ENCODE measurements at places on chromosomes 3 and 15.
A peak's percentile ranks its signal among the peaks of the same experiment; 100 is the strongest.

DNA sequence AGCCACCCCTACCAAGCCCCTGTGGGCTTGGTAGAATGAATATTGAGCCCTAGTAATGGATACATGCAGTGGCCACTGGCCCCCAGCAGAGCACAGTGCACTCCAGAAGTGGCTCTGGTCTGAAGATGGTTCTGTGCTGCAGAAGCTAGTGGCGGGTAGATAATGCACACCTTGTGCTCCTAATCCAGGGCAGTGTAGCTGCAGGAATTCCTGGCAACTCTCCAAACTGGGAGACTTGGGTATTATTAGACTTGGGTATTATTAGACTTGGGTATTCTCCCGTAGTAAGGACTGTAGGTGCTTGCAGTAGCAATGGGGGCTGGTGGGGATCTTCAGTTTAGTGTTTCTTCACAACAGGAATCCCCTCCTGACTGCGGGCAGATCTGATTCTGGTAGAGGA is 34.7 kb downstream of the NUSAP1 start:
- DNase-seq = no peak

DNA sequence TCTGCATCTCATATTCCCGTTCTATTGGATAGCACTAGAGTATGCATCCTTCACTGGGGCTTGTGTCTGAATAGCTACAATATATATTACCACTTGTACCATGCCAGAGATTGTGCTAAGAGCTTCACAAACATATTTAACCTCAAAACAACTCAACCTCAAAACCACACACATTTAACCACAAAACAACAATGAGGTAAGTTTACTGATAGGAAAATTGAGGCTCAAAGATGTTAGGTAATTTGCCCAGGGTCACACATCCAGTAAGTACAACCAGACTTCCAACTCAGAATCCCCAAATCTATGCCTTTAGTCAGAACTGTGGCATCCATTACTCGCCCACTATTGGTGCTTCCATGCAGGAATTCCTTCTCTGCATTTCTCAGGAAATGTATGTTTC is 220.0 kb downstream of the FAM43A start:
- peak; percentile 21 for DNase-seq

- no peak for DNase-seq
Measured at GRCh38 chr15:70406617-70407335, 309.1 kb upstream of the TLE3 start.

DNA sequence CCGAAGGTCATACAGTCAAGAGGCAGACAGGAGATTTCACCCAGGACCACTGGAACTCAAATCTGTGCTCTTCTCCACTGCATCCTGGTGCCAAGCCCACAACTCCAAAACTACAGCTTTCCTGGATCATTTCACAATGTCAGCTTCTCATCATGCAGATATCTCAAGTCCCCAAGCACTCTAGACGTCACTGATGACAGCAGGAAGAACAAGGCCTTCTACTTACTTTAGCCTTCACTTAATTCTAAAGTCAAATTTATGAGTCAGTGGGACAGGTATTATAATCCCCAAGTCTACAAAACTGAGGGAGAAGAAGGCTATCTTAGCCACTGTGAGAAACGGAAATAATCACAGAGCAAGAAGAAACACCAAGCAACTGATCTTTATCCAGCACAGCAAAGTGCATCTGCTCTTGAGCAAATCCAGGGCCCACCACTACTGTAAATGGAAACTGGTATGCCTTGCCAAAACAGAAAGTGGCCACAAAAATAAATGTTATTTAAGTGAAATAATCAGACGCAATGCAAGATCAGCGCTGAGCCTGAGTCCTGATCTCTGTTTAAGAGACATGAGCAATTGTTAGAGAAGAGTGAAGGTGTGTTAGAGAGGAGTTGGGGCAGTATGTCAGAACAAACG is 928 bp downstream of the RAD18 start:
- DNase-seq = no peak

DNA sequence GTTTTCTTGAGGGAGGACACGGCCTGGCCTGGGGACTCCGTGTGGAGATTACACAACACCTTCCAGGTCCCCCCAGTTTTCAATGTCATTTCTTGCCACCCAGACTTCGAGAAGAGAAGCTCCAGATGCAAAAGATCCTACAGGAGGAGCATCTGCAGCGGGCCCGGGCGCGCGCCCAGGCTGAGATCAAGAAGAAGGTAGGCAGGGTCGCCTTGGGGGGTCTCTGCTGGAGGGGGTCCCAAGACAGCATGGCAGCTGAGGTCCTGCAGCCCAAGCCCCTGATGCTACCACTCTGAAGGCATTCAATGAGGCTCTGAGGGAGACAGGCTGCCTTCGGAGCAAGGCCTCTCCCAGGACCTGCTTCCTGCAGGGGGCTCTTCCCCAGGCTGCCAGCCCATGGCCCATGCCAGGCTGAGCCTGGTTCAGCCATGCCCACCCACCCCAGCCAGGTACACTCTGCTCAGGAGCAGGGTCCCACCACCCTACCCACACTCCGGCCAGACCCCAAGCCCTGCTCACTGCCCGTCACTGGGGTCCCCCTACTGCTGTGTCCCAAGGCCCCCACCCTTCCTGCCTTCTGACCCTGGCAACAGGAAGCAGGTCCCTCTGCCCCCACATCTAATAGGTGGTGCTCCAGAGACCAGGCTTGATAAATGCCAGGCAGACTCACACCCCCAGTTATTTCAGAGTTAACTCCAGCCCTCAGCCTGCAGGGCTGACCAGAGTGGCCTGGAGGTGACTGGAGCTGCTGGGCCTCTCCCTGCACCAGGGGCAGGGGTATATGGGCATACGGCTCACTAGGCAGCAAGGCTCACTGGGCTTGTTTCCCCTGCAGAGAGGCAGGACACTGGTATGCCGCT is 40.0 kb downstream of the ZXDC start:
- no peak for DNase-seq

DNA sequence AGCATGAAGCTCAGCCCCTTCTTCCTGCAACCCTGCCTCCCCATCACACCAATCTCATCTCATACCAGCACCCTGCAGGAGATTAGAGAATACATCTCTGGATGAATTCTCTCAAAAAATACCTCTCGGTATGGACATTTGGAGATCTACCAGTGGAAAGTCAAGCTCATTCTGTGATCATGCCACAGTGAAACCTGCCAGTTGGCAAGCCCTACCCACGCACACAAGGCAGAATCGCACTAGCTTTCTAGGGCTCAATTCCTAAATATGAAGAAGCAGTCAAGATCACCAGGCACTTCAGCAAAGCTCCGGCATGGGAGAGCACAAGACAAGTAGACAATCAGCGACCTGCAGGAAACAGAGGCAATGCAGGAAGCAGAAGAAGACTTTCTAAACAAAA is 221.2 kb downstream of the NTRK3 start:
- no peak for DNase-seq

DNA sequence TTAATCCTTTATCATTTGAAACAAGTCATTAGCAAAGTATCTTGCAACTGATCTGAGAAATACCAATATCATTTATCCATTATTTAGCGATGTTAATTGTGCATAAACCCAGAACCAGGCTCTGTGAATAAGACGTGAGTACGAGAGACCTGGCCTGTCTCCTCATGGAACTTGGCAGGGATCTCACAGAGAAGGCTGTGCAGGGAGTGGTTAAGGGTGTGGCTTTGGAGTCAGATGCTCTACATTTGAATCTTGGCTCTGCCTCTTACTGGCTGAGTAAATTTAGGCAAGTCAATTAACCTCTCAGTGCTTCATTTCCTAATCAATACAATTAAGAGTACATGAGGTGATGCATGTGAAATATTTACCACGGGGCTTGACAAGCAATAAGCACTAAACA is 39.9 kb upstream of the TBL1XR1 start:
- no peak for DNase-seq

DNA sequence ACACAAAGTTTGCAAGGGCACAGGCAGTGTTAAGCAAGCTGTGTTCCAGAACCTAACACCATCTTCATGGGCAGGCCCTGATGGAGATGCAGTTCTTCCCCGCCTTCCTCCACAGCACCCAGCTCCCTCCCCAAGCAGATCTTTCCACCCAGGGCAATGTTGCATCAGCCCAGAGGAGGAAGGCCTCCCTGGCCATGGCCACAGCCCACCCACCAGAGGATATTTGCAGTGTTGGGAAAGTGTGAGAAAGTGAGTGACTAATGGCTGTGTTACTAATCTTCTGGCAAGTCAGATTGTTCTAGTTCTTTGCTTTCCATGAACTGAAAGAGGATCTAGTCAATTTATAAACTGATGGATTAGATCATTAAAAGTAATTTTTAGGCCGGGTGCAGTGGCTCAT is 42.0 kb upstream of the ATP10A start:
- DNase-seq = no peak

DNA sequence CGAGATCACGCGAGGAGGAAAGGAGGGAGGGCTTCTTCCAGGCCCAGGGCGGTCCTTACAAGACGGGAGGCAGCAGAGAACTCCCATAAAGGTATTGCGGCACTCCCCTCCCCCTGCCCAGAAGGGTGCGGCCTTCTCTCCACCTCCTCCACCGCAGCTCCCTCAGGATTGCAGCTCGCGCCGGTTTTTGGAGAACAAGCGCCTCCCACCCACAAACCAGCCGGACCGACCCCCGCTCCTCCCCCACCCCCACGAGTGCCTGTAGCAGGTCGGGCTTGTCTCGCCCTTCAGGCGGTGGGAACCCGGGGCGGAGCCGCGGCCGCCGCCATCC is 1.1 kb upstream of the SETD5 start:
- peak; percentile 92 for DNase-seq

- DNase-seq = no peak
Measured at GRCh38 chr3:64216274-64217147, 8.8 kb downstream of the PRICKLE2 start.

DNA sequence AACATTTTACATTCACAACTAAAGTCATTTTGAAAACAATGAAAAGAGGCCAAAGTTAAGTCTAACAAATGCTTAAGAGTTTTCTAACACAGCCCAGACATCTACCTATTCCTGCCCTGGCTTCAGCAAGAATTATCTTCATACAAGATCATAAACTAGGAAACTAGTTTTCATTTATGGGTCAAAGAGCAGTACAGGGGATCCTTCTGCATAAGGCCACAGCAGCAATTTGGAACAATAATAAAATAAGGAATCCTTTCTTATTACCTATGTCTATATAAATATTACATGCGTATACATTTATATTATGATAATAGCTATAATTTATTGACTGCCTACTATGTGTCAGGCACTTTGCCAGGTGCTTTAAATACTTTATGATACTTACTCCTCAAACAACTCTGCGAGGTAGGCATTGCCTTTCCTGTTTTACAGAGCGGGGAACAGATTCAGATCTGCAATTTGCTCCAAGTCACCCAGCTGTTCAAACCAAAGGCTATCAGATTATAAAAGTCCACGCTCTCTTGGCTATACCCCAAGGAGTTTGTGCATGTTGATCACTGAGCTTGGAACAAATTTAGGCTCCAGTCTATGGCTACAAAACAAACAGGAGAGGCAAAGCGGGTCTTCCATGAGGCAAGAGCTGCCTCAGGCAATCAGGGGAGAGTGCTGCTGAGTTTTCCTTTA is 196.4 kb downstream of the RORA start:
- DNase-seq = no peak

DNA sequence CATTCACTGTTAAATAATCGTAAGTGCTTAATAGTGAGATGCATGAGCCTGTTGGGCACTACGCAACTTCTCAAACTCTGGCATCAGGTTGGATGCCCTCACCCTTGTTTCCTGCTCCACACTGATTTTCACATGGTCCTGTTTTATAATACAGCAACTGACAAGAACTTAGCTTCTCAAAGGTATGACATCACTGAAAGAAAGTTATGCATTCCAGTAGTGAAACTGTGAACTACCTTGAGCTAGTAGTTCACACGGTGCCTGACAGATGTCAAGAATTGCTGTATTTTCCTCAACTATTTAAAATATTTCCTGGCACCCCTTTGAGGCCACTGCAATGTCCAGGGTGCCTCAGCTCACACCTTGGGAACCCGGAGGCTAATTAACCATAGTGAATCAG is 327.5 kb downstream of the RORA start:
- DNase-seq = no peak

DNA sequence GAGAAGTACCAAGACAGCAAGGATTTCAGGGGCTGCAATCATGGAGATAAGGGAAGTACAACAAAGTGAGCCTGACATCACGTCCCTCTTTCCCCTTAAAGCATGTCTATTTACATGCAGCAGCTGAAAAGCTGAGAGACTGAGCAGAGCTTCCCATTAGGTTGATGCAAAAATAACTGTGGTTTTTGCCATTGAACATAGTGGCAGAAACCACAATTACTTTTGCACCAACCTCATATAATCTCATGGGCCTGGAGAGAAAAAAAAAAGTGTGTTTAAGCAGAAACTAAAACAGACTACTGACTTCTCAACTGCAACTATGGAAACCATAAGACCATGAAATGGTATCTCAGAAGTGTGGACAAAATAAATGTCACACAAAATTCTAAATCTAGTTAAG is 48.3 kb downstream of the CCDC12 start:
- no peak for DNase-seq

GRCh38 chr15:68778876-68779275 is 41.8 kb downstream of the ANP32A start:
- no peak for DNase-seq

DNA sequence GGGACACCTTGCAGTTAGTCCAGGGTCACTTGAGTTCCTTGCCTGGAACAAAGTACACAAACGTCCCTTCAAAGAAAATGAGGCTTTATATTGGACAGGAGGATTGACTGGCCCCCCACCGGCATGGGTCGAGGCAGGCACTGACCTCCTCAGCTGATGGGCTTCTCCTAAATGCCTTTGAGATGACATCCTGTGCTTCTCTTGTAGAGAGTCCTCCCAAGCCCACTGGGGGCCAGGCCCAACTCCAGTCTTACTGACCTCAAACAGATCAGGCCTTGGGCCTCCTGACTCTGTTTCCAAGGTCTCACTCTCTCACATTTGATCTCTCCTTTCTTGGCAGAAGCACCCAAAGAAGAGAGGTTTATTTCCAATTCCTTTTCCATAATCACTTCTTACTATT is 516.1 kb downstream of the MCTP2 start:
- DNase-seq = no peak

DNA sequence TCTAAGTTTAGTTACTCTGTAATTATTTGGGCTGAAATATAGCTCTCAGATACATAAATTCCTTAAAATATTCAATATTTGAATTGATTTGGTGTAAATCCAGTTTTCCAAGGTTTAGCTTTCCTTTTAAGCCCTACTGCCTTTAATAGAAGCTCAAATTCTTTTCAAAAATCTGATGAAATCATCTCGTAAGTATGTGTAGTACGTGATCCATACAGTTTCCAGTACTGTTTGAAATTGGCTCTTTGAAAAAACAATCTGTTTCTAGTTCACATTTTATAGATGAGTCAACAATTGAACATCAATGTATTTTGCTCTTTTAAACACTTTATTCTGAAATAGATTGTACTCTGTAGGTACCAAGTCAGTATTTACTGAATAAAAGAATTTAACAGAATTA is 84.2 kb downstream of the LRRC49 start:
- no peak for DNase-seq
